D721Med (cell line): ENCODE measurements at places on chromosomes 1 and 21.

DNA sequence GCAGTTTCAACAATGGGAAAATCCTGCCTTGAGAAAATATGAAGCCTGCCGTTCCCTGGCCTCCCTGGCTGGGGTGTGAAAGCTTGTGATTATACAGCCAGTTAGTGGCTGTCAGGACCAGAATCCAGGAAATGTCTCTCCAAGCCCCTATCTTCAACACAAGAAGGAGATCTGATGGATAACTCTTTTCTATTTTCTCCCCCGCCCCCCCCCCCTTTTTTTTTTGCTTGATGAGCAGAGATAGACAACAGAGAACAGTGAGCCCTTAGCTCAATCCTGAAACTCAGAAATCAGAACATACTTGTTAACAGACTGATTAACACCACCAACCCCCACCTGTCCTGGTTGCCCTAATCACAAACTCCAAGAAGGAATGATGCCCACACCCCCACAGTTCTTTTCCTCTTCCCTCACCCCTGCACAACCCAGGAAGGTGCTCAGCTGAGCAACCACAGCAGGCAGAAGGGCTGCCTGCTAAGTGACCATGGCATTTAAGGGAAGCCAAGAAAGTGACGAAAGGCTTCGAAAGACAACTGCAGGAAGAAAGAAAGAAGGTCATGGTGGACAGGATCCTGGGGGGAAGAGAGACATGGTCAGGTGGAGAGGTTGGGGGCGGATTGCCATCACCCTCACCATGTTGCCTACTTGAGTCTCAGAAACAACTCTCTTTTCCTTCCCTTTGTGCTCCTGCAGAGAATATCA is 12.3 kb upstream of the DENND2D start:
- DNase-seq, result no peak

- DNase-seq, result no peak
Measured at GRCh38 chr1:97505289-97505688, 415.5 kb downstream of the DPYD start.

DNA sequence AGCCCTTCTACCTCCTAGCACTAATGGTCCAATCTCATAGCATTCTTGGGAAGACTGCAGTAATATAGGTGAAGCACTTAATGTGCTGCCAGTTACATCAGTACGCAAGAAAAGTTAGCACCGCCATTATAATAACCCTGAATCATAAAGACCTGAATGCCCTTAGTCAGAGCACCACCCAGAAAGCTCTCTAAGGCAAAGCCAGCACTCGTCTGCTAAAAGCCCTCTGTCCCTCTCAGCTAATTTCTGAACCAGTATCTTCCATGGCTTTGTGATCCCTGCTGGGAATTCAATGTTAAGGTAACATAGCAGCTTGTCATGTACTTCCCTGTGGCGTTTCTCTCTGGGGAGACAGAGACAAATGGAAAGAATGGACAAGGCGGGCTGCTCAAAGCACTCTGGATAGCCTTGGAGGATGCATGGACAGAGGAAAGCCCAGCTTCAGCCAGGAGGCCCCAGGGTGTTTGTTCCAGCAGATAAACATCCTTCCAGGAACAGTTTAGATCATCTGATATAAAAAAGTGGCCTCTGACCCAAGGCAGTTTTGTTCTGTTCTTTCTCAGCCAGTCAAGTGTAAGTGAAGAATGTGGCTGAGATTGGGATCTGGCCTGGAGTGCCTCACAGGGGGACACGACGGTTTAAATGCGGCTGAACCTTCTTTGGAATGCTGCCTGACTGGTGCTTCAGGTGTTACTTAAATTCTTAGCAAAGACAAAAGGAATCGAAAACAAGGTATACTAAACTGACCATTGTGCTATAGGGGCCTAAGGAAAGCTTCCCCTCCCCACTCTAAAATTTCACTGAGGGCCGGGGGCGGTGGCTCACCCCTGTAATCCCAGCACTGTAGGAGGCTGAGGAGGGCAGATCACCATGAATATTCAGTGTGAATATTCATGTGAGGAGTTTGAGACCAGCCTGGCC is 58.1 kb upstream of the VTCN1 start:
- no peak for DNase-seq

GRCh38 chr1:24364975-24365678 is 46.0 kb downstream of the GRHL3 start:
- no peak for DNase-seq

- DNase-seq, result no peak
Measured at GRCh38 chr1:190098756-190099155, 378.9 kb downstream of the BRINP3 start.

- no peak for DNase-seq
Measured at GRCh38 chr1:182617014-182617429, 12.8 kb upstream of the RGS16 start.

GRCh38 chr1:204711947-204712701 is 26.6 kb upstream of the LRRN2 start:
- no peak for DNase-seq

DNA sequence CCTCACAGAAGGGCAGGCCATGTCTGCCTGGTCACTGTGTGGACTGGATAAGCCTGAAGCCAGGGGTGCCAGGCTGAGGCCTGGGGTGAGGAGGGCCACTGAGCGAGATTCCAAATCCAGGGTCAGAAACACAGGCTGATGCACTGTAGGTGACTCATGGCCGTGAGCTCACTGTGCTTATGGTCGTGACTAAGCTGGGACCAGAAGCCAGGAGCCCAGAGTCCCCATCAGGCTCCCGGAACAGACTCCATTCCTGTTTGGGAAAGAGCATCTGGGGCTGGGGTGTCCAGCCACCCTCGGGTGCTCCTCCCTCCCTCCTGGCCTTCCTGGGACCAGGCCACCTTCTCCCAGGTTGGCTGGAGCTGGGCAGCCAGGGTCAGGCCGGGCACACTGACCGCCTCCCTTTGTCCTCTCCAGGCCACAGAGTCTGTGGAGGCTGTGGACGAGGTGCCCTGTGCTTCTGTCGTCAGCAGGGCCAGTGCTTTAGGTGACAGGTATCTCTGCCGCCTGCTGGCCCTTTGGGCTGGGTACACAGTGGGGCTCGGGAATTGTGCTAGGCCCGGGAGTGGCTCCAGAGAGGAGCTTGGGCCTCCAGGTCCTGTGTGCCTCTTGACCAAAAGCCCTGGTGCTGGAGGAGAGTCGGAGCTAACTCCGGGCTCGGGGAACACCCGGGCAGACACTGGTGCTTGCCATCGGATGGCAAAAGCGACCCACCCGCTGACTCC is 36.7 kb downstream of the AJAP1 start:
- no peak for DNase-seq

DNA sequence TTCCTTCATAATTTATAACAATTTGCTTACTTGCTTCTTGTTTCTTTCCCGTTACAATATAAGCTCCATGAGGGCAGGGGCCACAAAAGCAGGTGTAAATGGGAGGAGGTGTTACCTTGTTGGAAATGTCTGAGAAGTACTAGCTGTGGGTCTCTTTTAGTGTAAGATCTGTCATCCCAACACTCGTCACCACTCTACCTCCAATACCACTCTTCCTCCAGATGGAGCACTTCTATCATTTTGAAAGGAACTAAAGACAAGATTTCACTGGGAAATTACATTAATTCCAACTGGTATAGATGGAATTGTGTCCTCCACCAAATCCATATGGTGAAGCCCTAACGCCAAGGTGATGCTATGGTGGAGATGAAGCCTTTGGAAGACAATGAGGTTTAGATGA is 53.0 kb upstream of the CPLANE2 start:
- no peak for DNase-seq

- DNase-seq, result no peak
Measured at GRCh38 chr1:245211761-245212160, 57.0 kb downstream of the KIF26B start.

DNA sequence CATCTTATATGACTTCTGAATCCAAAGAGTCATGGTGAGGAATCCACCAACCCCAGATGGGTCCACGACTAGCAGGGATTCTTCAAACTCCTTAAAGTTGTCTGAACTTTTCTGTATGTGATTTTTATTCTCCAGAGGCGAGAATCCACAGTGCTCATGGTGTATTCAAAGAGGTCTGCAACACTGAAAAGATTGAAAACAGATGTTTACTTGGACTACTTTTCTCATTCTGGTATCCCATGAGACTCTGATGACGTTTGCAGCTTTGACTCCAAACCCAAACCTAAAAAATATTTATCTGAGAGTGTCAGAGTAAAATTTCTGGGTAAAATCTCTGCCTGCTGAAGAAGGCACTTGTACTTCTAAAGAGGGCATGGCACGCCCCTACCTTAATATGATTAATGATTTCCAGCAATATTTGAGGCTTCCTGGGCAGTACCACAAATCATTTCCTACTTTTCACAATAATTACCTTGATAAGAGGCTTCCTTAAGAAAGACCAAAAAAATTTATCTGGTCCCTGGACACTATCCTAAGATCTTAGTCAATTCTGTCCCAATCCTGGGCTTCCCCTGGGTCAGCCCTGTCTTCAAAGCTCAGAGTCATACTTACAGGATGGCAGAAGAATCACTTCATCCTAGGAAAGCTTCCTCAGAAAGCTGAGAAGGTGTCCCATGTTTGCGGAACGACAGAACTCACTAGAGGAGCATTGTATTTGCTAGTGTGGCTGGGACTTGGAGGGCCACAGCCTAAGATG is 76.5 kb upstream of the MAP10 start:
- DNase-seq, result no peak

DNA sequence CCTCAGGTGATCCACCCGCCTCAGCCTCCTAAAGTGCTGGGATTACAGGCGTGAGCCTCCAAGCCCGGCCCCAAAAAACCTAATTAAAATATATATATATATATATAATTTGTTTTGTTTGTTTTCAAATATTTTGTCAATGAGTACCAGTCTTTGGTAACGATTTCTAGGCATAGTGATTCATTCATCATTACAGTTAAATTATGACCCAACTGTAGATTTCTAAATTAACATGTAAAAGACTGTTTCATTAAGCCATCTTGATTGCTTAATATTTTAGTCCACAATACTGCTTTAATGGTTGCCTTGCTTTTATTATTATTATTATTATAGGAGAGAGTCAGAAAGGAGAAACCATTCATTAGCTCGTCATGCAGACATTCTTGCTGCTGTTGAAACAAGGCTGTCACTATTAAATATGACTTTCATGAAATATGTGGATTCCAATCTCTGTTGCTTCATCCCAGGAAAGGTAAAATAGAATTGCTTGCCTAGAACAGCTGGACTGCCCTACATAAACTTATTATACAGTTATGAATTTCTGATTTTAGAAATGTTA is 19.9 kb downstream of the FBXO28 start:
- DNase-seq, result no peak

- DNase-seq, result no peak
Measured at GRCh38 chr1:46466477-46467182, 23.0 kb upstream of the DMBX1 start.

GRCh38 chr1:231407547-231408396 is 14.3 kb downstream of the EGLN1 start:
- DNase-seq, result no peak

- DNase-seq, result no peak
Measured at GRCh38 chr1:42979896-42980800, 21.5 kb upstream of the SLC2A1 start.

DNA sequence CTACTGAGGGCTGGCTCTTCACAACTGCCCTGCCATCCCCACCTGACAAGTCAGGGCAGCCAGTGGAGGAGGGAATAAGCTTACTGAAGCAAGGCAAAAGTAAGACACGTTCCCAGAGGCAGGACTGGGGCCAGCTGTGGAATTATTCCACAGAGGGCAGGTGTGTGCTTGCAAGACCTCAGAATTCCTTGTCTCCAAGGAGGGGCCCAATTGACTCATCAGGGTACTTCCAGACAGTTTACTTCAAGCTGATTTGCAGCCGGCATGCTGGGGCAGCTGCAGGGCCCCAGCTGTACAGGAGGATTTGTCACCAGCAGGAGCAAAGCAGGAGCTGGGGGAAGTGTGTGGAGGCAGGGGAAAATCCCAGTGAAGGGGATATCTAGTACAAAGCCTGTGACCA is 167.5 kb upstream of the CAMK1G start:
- DNase-seq, result no peak

DNA sequence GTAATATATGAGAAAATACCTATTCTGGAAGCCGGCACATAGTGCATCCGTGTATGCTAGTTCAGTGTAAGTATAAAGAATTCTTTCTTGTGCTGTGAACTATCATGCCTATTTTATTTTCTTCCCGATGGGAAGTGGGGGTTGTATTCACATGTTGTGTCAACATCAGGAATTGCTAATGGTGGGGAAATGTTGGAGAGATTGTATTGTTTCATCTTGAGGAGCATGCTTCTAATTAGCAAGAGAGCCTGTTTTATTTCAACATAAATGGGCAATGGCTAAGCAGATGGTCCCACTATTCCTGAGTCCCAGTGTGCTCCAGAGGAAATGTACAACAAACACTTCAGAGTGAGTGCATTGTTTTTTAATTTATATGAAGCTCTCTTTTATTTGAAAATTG is 485.2 kb downstream of the PLPP3 start:
- DNase-seq, result no peak
